Stromal cell of bone marrow (primary cell): ENCODE measurements at places on chromosomes 1 and 21.

DNA sequence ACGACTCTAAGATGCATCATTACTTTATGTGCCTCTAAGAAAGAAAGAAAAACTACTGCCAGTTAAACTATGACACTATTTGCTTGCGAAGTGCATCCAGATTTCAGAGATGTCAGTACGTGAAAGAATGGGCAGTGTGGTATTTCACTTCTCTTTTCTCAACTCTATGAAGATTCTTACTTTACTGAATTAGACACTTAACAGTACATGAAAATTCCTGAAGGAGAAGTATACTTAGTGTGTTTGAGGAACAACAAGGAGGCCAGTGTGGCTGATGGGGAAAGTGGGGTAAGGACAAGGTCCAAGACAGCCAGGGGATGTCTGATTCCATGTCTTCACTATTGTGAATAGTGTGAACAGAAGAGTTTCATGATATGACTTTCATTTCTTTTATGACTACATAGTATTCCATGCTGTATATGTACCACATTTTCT lies 53.9 kb upstream of the HSD17B7 start:
- DNase-seq: no peak

- DNase-seq: no peak
Observed at GRCh38 chr1:47919113-47919833, 77.9 kb downstream of the TRABD2B start.

GRCh38 chr1:236206548-236206947 lies 64.2 kb downstream of the GPR137B start:
- DNase-seq: no peak

- no peak for DNase-seq
Observed at GRCh38 chr1:215358356-215358755, 208.7 kb upstream of the KCTD3 start.

DNA sequence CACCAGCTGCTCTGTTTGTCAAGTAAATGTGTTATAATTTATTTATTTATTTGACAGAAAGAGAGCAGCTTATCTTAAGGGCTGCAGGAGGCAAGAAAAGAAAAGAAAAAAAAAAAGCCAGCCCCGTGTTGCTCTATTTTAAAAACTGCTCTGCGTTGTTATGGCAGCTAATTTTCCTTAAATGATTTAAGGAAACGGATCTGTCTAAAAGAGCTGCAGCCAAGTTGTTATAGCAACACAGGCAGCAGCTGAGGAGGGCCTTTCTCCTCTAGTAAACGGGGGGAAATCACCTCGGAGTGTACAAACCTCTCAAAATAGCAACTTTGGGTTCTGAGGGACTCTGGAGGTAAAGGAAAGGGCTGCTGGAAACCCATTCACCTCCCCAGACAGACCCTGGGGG lies 149.2 kb downstream of the BEND5 start:
- no peak for DNase-seq

DNA sequence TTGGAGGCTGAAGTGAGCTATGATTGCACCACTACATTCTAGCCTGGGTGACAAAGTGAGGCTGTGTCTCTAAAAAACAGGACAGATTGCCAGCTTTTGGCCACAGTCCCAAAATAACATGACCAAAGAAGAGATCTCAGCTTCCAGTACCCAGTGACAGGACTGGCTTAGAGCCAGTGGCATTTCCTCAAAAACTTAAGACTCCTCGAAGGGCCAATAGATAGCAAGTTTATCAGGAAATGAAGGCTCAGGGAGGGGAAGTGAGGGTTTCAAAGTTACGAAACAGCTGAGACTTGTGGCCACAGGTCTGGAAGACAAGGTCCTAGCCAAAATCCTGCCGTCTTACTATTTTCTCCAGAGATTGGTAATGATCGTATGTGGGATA lies 6.3 kb upstream of the TMEM39B start:
- peak; percentile 72 for DNase-seq

- DNase-seq: no peak
Observed at GRCh38 chr1:27770293-27770830, 2.7 kb upstream of the STX12 start.

DNA sequence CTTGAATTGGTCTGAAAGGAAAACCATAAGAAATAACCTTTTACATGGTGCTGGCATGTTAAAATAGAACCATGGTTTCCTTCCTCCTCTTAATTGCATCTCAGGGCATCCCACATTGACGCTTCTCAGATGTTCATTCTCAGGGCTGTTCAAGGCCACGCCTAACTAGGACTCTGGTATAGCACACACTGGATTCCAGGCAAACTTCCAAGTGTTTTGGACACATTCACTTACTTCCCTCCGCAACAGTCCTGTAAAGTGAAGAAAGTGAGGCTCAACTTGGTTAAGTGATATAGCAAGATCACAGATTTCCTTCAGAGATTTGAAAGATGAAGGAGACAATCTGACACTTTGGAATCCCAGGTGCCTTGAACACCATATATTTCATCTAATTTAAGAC lies 244.8 kb downstream of the DUSP10 start:
- DNase-seq: no peak

DNA sequence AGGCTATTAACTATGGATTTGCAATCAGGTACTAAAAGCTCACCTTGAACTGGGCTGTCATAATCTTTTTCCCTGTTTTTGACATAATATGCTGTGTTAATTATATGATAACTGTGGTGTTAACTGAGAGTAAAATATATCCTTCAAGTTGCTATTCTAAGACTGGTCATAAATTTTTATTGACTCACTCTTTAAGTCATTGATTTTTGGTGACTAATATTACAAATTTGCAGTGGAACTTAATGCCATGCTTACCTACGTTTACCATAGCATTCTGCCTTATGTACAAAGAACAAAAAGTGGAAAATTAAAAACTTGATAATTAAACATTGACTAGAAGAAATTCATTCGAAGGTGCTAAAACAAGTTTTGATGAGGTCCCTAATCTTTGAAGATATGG lies 872.4 kb downstream of the BRINP3 start:
- DNase-seq: no peak

- DNase-seq: no peak
Observed at GRCh38 chr1:208081972-208082371, 162.2 kb downstream of the PLXNA2 start.

- DNase-seq: no peak
Observed at GRCh38 chr1:55339681-55340080, 124.5 kb upstream of the USP24 start.
